Caco-2 (cell line): ENCODE measurements at places on chromosomes 7 and 10.

GRCh38 chr7:119578116-119578515 is 694.9 kb upstream of the KCND2 start:
- DNase-seq = no peak

DNA sequence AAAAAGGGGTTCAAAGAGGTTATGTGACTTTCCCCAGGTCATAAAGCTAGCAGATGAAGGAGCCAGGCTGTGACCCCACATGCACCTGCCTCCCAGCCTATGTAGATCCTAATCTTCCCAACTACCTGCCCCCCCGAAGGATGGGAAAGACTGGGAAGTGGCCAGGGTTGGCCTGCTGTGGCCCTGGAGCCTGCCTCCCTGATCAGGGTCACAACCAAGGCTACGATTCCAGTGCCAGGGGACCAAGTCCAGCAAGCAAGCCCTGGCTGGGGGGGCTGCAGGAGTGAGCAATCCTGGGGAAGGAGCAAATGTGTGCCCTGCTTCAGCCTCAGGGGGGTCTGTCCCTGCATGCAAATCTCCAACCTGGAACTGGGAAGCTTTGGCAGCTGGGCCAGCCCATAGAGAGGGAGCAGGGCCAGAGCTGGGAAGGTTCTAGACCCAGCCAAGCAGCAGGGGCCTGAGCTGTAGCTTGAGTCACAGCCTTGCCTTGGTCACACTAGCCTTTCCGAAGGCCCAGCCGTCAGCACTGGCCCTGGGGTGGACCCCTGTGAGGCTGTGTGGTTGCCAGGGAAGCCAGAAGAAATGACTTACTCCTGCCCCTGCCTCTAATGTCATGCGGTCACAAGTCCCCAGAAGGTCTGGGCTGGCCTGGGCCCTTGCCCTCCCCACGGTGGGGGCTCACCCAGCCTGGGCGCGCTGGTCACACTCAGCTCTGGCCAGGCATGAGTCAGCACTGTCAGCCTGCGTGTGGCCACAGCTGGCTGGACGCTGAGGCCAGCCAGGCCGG is 96.4 kb upstream of the ZMIZ1 start:
- peak; percentile 49 for DNase-seq

GRCh38 chr7:47149208-47149839 is 432.6 kb downstream of the TNS3 start:
- no peak for DNase-seq

- no peak for DNase-seq
Observed at GRCh38 chr10:95501203-95502094, 59.7 kb downstream of the SORBS1 start.

- no peak for DNase-seq
Observed at GRCh38 chr7:156091519-156092080, 279.3 kb upstream of the SHH start.

DNA sequence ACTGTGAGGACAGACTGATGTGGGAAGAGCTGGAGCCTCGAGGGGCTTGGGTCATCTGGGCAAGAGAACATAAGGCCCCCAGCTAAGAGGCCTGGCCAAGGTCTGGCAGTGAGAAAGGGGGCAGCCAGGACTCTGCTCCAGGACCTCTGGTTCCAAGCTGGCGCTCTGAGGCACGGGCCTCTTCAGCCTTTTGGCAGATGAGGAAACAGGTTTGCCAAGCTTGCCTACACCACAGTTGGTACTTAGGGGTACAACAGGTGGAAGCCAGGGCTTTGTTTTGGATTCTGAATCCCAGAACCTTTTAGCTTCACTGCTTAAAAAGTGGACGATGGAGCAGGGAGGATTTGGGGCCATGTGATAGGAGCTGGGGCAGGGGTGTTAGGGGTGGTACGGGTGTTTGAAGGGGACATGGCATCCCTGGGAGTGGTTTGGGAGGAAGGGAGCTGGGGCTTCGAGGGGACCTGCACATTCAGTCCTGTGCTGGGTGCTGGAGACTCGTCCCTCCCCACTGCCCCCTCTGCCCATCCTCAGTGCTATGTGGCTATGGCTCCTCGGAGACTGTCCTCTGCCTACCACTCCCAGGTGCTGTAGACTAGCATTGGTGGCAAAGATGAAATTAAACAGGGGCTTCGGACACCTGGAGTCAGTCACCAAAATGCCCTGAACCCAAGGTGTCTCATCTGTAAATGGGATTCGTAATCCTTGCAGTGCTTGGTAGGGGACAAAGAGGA is 30.3 kb downstream of the ZNF775 start:
- DNase-seq = no peak
